ENCODE measurements at places on chromosomes 7 and 10. TPM values are rescaled to one million over a fixed set of nuclear protein-coding genes. Genes with fewer than 3 reads are reported as not detected.

DNA sequence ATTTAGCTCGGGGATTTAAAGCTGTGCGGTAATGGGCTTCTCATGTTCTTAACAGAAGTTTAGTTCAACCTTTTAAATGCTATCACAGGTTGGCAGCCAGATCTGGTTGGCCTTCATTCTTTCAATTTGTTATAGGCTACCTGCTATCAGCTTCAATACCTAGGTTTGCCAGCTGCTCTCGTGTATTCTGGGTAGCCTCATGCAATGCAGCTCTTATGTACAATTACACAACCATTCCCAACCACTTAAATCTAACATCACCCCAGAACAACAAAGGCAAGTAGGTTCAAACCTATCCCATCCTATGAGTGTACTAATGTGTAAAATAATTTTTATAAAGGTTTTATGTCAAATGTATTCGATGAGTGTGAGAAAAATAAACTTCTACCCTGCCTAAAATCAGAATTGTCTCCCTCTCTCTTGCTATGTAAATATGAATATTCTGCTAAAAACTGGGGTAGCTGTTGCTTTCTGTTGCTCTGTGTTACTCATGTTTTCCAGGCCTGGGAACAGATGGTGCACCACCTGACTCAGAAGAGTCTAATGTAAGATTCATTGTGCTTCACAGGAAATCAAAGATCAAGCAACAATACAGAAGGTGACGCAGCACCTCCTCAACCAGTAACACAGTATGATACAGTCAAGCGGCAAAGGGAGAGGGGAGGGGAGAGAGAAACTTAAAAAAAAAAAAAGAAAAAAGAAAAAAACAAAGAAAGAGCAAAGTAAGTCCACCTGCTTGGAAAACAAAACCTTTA, 188.6 kb downstream of the ETV1 start:
- H3K36me3 ChIP-seq = peaks cover 1% of the 10 kb centered on the region
- peak overlapping the region; percentile 64 for H3K27ac ChIP-seq
- no peaks in the 10 kb centered on the region for H3K27me3 ChIP-seq
- H3K4me3 ChIP-seq = peak overlapping the region; percentile 11
- DNase-seq = no peak

Gene SPAG6
- total RNA-seq = 0.38 TPM

Gene SPDYE5
- not detected for total RNA-seq

GRCh38 chr7:104241538-104242209, 33.9 kb upstream of the ORC5 start:
- H3K4me1 ChIP-seq = no peaks in the 10 kb centered on the region
- H3K36me3 ChIP-seq = no peaks in the 10 kb centered on the region
- no peak overlapping the region for H3K4me3 ChIP-seq

Gene AOAH
- 18.8 TPM for total RNA-seq

- peaks cover 30% of the 10 kb centered on the region for H3K36me3 ChIP-seq
- no peak overlapping the region for H3K4me3 ChIP-seq
- H3K27ac ChIP-seq = peak overlapping the region; percentile 67
- no peak for DNase-seq
- no peaks in the 10 kb centered on the region for H3K27me3 ChIP-seq
Observed at GRCh38 chr10:6167456-6167855, 35.3 kb upstream of the PFKFB3 start.
